ENCODE measurements at places on chromosomes 7 and 10.

DNA sequence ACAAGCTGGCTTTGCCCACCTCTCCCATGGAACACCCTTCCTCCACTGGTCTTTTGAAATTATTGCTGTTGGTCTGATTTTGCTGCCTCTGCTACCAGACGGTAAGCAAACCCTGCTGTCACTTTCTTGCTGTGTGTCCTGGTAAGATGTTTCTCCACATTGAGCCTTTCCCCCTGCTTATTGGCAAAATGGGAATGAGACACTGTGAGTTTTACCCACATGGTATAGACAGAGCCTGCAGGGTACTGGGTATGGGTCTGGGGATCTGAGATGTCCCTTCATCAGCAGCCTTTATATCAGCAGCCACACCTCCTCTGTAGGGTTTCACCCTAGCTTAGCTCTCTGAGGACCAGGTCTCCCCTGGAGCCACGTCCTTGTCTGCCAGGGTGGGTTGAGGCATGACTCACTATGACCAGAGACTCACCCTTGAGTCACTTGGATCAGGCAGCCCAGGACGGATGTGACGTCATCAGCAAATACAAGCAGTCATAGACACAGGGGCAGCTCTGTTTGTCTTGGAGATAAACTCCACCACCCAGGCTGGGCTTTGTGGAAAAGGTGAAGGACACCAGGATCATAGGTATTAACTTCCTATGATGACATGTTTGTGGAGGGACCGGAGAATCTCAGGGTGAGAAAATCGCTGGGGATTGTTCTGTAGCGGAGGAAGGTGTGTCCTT lies 17.9 kb upstream of the BAIAP2L1 start:
- no peak for DNase-seq

DNA sequence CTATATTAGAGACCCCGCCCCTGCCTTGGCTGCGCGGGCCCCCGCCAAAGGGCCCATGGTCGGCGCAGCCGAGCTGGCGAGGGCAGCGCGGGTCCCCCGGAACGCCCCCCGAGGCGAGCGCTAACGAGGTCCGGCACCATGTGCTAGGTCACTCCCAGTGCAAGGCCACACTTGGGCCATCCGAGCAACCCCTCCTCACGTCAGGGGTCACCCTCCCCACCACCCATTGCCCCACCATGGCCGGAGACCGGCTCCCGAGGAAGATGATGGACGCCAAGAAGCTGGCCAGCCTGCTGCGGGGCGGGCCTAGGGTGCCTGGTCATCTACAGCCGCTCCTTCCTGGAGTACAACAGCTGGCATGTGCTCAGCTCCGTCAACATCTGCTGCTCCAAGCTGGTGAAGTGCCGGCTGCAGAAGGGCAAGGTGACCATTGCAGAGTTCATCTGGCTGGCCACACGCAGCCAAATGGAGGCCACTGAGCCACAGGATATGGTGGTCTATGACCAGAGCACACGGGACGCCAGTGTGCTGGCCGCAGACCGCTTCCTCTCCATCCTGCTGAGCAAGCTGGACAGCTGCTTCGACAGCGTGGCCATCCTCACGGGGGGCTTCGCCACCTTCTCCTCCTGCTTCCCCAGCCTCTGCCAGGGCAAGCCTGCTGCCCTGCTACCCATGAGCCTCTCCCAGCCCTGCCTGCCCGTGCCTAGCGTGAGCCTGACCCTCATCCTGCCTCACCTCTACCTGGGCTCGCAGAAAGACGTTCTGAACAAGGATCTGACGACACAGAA lies 12.4 kb upstream of the SEC24C start:
- no peak for DNase-seq

DNA sequence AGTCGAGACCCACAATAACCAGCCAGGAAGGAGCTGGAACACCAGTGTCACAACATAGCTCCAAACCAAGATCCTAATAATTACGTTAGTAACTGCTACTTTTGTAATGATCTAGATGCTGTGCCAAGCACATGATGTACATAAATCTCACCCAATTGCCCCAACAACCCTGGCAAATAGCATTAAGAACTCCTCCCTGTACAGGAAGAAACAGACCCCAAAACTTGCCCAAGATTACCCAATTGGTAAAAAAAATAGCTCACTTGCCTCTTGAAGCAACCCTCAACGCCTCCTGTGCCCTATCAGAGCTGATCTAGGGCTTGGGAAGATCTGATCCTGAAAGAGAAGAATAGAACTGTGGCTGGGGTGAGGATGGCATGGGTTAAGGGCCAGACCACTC lies 628.7 kb upstream of the AUTS2 start:
- DNase-seq = no peak

GRCh38 chr10:119020627-119020946 lies 8.9 kb upstream of the NANOS1 start:
- DNase-seq = no peak

DNA sequence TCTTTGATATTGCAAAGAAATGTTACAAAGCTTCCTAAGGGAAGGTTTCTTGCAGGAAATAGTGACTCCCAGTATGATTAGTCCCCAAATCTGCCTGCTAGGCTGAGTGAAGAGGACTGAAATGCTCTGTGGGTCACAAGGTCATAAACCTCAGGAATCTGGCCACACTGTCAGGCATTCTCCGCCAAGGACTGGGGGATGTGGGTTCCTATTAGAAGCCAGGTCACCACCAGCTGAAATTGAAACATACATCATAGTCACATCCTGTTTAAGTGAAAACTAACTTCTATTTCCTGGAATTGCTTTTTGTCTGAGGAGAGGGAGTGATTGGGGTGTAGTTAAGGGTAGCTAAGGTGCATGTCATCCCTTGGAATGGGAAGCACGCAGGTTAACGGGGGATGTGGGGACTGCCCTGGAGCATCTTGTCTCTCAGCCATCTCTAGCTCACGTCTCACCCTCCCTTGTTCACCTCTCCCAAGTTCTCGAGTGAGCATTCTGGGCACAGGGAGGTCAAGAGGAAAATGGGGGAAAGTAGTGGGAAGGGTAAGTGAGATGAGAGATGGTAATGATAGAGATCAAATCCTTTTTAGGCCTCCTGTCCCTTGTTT lies 12.0 kb upstream of the GSAP start:
- DNase-seq = no peak

DNA sequence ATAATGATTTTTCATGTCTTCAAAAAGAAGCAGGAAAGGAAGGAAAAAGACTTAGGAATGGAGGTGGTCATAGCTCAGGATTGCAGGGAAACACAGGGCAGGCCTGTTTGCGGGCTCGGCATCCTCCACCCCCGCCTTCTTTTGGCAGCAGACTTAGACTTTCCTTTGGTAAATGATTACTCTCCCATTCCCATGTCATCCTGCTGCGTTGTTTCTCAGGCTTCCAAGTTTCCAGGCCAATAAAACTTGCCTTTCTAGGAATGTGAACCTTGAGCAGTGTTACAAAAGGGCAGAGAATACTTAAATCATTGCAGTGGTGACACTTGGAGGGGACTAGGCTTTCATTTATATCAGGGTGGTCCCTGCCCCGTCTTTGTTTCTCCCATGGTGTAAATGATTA lies 34.0 kb upstream of the DGKB start:
- peak; percentile 50 for DNase-seq

GRCh38 chr10:5385224-5385623 lies 19.4 kb downstream of the TUBAL3 start:
- no peak for DNase-seq

- no peak for DNase-seq
Observed at GRCh38 chr7:139131-139530, 53.2 kb upstream of the FAM20C start.

DNA sequence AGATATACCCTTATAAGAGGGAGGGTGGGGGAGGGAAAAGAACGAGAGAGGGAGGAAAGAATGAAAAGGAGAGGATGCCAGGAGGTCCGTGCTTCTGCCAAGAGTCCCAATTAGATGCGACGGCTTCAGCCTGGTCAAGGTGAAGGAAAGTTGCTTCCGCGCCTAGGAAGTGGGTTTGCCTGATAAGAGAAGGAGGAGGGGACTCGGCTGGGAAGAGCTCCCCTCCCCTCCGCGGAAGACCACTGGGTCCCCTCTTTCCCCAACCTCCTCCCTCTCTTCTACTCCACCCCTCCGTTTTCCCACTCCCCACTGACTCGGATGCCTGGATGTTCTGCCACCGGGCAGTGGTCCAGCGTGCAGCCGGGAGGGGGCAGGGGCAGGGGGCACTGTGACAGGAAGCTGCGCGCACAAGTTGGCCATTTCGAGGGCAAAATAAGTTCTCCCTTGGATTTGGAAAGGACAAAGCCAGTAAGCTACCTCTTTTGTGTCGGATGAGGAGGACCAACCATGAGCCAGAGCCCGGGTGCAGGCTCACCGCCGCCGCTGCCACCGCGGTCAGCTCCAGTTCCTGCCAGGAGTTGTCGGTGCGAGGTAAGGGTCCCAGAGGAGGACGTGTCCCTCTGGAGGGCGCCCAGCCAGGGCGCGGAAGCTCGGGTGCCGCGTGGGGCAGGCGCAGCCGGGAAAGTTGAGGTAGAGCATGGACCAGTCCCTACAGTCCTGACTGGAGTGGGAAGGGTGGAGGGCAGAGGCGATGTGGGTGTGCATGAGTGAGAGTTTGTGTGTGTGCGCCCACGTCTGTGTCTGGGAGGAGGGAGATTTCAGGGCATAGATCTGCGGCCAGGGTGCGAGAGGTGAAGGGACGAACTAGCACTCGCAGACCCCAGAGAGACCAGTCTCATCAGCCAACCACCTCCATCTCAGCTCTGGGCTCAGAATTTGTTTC lies 844 bp downstream of the GRM3 start:
- no peak for DNase-seq

DNA sequence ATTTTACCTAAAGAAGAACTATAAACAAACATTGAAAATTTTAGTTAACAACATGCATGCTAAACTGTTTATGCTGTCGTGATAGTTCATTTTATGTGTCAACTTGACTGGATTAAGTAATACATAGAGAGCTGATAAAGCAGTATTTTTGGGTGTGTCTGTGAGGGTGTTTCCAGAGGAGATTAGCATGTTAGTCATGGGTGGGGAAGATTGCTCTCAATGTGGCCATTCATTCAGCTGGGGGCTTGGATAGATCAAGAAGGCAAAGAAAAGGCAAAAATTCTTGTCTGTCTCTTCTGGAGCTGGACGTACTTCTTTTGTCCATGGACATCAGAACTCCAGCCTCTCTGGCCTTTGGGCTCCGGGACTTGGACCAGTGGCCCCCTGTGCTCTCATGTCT lies 172.9 kb upstream of the SEMA3E start:
- no peak for DNase-seq

- DNase-seq = no peak
Observed at GRCh38 chr7:11638011-11638774, 193.8 kb downstream of the THSD7A start.

- DNase-seq = peak; percentile 31
Observed at GRCh38 chr7:106139265-106140251, 27.4 kb upstream of the SYPL1 start.

DNA sequence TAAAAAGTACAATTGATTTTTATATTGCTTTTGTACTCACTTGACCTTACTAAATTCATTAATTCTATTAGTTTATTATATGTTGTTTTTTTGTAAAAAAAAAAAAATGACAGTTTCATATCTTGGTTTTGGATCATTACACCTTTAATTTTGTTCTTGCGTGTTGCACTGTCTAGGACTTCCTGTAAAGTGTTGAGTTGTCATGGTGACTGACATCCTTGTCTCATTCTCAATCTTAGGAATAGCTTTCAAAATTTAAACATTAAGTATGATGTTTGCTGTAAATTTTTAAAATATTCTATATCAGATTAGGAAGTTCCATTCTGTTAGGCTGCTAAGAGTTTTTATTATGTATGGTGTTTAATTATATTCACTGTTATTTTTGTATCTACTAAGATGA lies 139.1 kb downstream of the ARHGAP12 start:
- DNase-seq = no peak

DNA sequence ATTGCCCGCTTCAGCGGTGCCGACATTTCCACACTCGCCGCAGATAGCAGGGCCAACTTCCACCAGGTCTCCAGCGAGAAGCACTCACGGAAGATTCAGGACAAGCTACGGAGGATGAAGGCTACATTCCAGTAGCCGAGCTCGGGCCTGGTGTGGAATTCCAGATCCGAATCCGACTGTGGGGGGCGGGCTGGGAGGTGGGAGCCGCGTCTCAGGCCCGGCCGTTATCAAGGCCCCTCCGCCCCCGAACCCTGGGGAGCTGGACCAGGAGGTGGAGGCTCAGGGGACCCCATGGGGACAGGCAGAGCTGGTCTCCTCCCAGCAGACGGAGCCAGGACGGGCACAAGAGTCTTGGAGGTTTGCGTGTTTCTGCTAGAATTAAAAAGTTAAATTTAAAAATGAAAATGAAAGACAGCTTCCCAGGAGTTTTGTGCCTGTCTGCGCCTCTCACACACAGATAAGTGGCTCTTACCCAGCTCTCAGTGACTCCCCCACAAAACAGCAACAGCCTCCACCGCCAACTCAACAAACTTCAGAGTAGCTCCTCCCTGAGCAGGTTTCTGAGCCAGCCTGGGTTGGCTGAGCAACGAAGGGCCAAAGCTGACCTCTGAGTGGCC lies 5.2 kb upstream of the UTF1 start:
- no peak for DNase-seq

GRCh38 chr7:51077987-51078370 lies 238.6 kb downstream of the COBL start:
- DNase-seq = no peak

DNA sequence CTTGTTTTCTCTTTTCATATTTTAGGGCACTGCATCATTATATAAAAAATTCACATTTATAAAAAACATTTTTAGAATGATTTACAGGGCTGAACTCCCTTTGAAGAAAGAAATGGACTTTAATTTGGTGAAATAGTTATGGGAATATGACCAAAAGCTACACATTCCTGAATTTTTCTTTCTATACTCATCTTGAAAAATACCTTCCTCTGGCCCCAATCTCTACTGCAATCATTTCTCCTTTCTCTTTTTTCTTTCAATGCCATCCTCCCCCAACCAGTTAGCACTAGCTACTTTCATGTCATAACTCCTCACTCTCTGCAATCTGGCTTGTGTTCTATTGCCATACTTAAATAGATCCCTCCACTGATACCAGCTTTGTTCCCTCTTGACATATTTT lies 6.2 kb downstream of the WNT8B start:
- no peak for DNase-seq

DNA sequence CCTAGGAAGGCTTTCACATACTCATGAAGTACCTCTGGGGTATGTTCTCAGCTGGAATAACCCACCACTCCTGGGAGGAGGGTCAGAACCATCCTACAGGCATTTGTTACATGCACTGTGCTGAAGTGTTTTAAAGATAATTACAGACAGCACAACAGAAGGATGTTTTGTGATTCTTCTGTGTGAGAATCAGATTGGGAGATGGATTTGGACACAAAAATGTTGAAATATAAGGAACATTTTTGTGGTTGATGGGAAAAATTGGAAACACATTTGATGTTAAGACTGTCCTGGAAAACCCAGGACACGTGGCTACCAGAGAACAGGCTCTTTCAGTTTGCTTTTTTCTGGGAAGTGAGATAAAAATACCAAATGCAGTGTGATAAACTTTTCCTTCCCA lies 61.4 kb downstream of the BICC1 start:
- DNase-seq = no peak

- DNase-seq = no peak
Observed at GRCh38 chr7:50142425-50143017, 49.5 kb upstream of the ZPBP start.

DNA sequence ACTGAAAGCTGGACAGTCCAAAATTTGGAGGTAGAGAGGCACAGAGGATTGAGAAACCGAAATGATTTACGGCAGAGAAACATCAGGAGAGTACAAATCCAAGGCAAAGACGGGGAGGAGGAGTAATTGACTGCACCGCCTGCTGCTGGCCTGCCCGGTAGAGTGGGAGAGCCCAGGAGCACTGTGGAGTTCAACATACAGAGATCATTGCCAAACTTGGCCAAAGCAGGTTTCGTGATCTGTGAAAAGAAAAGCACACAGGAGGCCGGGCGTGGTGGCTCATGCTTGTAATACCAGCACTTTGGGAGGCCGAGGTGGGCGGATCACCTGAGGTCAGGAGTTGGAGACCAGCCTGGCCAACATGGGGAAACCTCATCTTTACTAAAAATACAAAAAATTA lies 306.0 kb upstream of the PFKP start:
- DNase-seq = no peak
